ENCODE measurements at places on chromosomes 1 and 21.

GRCh38 chr1:65792669-65793358, at the start of gene PDE4B:
Gene PDE4B (plus strand): TSS chr1:65792895.
- DNase-seq: peak; percentile 21

GRCh38 chr1:174911606-174912005, 88.1 kb upstream of the CACYBP start:
- no peak for DNase-seq

GRCh38 chr1:91591175-91591974, 90.7 kb downstream of the CDC7 start:
- DNase-seq: no peak

- no peak for DNase-seq
Measured at GRCh38 chr21:45992301-45993209, 11.0 kb downstream of the COL6A1 start.

DNA sequence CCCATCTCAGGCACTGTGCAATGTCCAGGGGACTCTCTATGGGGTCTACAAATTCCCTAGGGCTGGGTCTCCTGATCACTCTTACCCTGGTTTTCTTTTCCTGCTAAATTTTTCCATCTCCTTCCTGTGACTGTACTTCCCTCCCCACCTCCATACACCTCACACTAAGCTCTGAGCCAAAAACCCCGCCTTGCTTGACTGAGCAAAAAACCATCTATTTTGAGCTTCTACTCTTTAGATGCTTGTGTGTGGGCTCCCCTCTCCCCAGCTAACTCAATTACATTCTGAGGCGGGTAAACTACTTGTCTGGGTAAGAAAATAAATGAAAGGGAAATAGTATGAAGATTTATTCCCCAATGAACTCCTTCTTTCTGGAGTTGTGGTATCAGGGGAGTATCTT, 187.9 kb downstream of the PTPRU start:
- no peak for DNase-seq

- no peak for DNase-seq
Measured at GRCh38 chr1:39045231-39045630, 19.1 kb downstream of the NDUFS5 start.
